Stimulated activated naive B cell treated with anti-CD40 and anti-IgM and Interleukin-4, amounts not matched to agents 10 μg/mL and 1 μg/mL and 100 μg/mL, for 72 hours (primary cell): ENCODE measurements at places on chromosomes 1 and 21.

DNA sequence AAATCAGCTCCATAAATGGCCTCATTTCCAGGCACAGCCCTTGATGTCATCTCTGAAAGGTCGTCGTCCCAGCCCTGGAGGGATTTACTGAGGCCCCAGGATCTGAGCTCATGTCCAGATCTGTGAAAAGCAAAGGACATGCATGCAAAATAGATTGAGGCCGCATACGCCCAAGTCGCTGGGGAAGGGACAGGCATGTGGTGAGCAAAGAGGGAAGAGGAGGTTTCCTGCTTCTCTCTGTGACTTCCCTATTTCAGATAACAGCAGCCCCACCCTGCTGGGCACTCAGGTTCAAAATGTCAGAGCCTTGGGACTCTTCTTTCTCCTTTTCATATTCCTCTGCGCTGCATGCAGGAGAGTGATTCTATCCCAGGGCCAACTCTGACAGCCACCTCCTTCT is 197.2 kb downstream of the ADSS2 start:
- peak; percentile 32 for DNase-seq

DNA sequence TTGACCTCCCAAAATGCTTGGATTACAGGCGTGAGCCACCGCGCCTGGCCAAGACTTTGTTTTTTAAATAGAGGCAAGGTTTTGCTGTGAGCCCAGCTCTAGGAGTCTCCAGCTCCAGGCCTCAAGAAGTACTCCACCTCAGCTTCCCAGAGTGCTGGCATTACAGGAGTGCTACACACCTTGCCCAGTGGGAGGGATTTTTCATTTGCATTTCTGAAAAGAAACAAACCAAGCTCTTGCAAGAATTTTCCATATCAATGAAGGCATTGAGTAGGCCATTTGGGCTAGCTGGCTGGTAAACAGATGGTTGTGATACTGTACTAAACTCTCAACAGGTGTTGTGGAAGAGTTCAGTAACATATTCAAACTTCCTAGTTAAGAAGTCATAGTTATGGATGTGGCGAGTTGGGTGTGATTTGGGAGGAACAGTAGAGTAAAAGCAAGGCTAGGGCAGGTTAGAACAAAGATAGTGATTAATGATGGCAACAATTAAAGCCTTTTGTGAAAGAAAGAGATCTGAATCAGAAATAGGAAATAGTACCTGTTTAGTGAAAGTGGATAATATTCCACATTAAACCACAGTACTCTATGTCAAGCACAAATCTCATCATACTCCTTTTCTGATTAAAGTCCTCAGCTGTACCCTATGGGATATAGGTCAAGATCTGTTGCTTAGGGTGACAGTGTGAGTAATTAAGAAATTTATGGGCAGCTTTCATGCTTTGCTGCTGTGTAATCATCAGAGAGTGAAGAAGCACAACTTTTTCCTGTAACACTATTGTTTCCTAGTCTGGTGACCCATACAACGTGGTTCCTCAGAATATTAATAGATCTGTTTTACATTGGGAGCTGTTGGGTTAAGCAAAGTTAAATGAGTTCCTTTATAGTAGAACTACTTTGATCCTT is 10.7 kb downstream of the AKIRIN1 start:
- DNase-seq: no peak

GRCh38 chr1:170267317-170267716 is 121.6 kb downstream of the NTMT2 start:
- no peak for DNase-seq

GRCh38 chr21:36491209-36491910 is 11.4 kb upstream of the CLDN14 start:
- no peak for DNase-seq

- DNase-seq: no peak
These were observed 319.4 kb upstream of the ST6GALNAC5 start for GRCh38 chr1:76547916-76548315.

- no peak for DNase-seq
These were observed 113.1 kb upstream of the RGS18 start for GRCh38 chr1:192045131-192045530.

- no peak for DNase-seq
These were observed 13.6 kb downstream of the DIP2A start for GRCh38 chr21:46472246-46472645.

DNA sequence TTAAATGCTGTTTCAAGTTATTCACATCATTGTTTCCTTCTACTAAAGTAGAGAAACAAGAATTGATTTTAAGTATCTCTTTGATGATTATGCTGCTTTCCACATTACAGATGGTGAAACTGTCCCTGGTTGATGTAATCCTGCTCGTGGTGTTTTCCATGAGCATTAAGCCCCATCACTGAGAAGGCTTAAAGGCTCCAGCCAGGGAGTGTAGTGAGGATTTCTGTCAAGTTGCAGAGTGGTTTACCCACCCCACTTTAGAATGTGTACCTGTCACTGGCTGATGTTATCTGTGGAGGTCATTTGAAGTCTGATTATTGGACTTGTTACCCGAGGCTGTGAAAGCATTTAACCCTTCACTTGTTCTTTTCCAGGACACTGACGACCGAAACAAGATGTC is 12.9 kb downstream of the CERS2 start:
- no peak for DNase-seq

- DNase-seq: no peak
These were observed 394.3 kb downstream of the NTNG1 start for GRCh38 chr1:107535091-107535490.

- no peak for DNase-seq
These were observed 3.1 kb upstream of the MAD2L2 start for GRCh38 chr1:11684070-11684469.

DNA sequence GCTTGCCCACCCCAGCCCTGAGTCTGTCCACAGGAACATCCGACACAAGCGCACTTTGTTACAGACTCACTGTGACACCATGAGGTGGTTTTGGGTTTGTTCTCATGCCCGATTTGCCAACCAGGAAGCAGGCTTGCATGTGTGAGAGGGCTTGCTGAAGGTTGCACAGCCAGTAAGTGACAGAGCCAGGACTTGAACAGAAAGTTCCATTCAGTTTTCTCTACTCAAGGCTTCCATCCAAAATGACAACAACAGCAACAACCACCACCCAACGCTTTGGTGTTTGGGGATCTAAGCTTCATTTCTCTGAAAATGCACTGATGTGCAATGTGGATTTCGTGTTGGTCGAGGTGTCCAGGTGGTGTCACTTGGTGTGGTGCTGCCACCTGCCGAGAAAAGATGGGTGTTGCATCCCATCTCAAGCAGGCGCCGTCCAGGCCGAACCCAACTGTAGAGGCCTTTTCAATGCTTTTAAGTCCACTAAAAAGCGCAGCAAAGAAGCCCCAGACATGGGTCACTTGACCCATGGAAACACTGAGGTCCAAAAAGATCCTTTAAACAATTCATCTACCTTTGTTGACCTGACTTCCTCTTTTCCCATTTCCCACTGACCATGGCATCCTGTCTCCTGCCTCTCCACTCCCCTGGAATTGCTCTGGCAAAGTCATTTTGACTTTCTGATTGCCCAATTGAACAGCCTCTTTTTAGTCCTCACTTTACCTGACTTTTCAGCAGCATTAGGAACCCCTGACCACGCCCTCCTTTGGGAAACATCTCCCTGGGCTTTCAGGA is 12.2 kb downstream of the CITED4 start:
- DNase-seq: peak; percentile 63

GRCh38 chr1:42817976-42818375 is 779 bp upstream of the SVBP start:
- no peak for DNase-seq

DNA sequence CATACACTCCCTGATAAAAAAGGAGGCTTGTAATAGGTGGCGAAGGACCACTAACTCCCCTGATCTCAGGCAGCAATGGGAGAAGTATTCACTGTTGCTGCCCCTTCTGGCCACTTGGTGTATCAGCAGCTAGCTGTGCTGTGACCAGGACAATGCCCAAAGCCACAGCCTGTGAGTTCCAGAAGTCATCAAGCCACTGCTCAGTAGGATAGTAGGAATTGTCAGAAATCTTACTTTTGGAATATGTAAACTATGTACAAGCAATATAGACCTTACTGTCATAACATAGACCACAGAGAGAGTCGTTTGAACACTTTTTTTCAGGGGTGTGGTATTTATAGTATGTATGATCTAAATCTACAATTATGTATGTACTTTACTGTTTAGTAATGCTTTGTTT is 248.3 kb upstream of the CAMK1G start:
- no peak for DNase-seq

DNA sequence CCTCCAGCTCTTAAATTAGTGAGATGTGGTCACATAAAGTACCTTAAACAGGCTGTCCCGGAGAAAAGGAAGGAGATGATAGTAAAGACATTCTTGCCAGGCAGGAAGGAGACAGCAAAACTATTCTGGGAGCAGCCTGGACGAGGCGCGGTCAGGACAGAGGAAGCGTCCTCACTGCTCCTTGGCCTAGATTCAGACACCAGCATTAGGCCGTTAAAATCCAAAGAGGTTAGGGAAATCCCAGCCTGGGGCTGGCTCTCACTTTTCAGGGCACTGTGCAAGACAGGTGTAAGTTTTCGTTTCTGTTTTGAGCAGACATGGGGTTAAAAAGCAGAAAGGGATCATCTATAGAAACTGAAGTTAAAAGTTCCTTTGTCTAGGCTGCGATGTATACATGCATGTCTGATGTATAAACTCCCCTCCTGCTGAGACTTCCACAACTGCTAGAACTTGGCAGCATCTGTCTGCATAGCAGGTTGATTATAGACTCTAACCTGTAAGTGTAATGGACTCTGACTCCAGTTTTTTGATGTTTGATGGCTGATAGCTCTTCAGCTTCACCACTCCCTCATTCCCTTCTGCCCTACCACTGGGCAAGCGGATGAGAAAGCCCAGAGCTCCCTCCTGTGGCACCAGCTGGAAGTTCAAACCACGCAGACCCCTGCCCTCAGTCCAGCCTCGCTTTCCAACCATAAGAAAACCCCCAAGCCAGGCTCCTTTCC is 21.5 kb downstream of the STPG1 start:
- peak; percentile 50 for DNase-seq

GRCh38 chr1:211557894-211558625 is 20.9 kb downstream of the SLC30A1 start:
- DNase-seq: no peak

DNA sequence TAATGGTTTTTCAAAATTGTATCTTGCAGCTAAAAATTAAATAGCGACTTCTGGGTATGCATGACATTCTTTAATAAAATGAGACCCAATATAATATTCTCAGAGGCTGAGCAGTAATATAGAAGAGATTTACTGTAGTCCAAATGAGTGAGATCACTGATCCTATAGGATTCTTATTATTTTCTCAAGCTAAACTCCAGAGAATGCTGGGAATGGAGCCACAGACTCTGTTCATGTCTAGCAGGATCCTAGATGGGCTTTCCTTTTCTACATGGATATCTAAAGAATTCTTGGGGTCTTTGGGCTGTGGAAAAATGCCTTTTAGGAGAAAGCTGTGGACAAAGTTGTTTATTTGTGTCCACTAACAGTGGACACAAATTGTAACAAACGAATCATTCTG is 150.7 kb upstream of the ZNF644 start:
- DNase-seq: no peak

DNA sequence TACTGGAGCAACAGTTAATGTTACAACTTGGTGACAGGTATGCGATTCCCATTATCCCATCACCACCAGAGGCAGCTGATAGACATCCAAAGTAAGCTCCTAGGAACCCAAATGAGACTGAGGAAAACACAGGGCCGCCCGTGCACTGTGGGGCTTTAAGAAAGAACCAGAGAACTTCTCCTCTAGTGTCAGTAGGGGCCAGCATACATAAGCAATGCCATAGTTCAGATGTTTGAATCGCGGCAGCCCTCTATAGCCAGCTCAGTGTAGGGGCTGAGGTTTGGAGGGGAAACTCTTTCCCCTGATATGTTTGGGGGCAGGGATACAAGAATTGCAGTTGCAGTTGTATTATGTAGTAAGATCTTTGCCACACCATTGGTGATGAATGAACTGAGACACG is 593.3 kb upstream of the NCAM2 start:
- no peak for DNase-seq

DNA sequence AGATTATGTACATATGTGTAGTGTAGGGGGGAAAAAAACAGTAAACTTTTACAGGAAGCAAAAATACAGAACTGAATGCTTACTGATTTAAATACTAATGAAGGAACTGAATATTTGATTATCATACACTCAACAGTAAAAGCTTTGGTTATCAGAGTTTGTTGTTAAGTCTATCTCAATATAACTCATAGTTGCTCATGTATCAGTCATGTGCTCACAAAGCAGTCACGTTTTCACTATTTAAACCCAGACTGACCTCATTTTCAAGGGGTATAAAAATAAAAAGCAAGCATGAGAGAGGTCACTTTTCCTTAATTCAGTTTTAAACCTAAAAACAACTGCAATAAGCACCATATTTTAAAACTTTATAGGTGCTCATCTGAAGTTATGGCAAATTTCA is 6.9 kb upstream of the NRAS start:
- DNase-seq: no peak

GRCh38 chr1:61080413-61081143 is 1.8 kb upstream of the NFIA start:
- no peak for DNase-seq

GRCh38 chr1:34500451-34500850 is 254.4 kb upstream of the GJB5 start:
- no peak for DNase-seq

- DNase-seq: peak; percentile 50
These were observed 5.7 kb downstream of the GJB3 start for GRCh38 chr1:34786521-34787325.

DNA sequence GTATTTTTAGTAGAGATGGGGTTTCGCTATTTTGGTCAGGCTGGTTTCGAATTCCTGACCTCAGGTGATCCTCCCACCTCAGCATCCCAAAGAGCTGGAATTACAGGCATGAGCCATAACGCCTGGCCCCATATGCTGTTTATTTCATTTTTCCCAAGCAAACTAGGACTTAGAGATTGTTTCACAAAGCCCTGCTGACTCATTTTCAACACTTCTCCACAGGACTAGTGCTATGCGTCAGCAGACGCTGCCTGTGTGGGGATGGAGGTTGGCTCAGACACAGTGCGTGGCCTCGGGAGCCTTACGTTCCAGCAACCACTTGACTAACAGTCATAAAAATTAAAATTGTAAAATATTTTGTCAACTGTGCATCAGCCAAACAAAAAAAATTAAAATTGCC is 22.7 kb downstream of the PKNOX1 start:
- no peak for DNase-seq

- DNase-seq: no peak
These were observed at the start of gene TNFRSF14 for GRCh38 chr1:2556277-2556677. Gene TNFRSF14, plus strand, starts transcription at chr1:2556371. Its CDS starts 294 bp downstream, at chr1:2556665.

- DNase-seq: no peak
These were observed 542.5 kb upstream of the PKN2 start for GRCh38 chr1:88141499-88142074.

DNA sequence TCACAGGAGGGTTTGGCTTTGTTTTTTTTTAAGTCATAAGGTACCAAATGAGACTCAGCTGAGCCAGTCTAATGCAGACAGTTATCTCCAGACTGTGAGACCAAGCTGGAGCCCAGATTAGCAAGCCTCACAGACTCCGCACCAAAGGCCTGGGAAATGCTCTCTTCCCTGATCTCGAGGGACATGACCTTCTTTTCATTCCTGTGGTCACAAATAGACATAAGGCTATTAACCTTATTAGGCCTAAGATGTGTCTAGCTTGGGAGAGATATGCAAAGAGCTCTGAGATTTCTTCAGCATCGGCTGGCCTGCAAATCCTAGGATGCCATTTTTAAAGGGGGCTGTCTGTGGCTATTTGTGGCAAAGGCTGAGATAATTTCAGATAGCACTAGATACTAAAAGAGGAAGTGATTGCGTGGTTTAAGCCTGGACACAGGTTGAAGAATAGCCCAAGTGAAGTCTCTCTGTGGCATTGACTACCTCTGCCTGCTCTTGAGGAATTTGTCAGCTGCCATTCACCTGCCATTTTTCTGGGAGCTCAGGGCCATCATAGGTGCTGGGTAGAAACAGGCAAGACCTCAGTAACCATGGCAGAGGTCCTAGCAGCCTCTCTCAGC is 301.3 kb downstream of the SIPA1L2 start:
- no peak for DNase-seq
